ENCODE measurements at places on chromosomes 6 and 20.

GRCh38 chr20:2690718-2691117 is 1.9 kb upstream of the EBF4 start:
- ATAC-seq: no peak

DNA sequence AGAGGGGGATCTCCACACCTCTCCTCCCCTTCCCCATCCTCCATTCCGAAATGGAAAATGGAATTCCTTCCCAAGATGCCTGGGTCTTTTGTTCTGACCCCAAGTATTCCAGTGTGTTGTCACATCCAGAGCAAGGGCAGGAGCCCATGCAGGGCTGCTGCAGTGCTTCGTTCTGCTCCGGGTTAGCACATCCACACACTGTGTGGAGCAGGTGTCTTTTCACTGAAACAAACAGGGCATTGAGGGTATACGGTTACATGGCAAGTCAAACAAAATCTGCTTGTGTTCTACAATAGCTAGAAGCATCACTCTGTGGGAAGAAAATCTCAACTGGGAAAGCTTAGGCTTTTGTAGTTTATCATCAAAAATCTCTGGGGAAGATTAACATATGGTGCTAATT is 56.9 kb downstream of the LYRM2 start:
- no peak for ATAC-seq

DNA sequence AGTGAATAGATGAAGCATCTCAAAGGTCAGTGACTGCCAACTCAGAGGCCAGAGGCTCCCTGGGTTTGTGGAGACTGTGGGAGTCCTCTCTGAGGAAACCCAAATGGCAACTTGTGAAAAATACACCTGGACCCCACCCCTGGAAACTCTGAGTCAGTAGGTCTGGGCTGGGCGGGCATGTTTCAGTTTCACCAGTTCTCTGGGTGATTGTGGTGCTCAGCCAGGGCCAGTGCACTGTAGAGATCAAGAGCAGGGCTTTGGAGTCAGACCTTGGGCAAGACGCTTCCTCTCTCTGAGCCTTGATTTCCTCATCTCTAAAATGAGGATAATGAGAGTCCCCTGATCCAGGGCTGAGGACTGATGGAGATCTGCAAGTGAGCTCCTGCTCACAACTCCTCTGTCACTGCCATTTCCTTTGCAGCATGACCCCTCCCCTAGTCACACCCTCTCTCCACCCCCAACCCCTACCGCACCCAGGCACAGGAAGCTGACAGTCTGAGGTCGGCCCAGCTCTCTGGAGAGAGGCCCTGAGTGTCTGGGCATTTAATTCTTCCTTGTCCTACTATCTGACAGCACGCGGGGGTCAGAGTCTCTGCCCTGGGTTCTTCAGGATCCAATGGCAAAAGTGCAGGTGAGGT is 5.1 kb downstream of the DEF6 start:
- ATAC-seq: peak; percentile 79

- no peak for ATAC-seq
Observed at GRCh38 chr20:42678895-42679294, 510.8 kb downstream of the PTPRT start.

DNA sequence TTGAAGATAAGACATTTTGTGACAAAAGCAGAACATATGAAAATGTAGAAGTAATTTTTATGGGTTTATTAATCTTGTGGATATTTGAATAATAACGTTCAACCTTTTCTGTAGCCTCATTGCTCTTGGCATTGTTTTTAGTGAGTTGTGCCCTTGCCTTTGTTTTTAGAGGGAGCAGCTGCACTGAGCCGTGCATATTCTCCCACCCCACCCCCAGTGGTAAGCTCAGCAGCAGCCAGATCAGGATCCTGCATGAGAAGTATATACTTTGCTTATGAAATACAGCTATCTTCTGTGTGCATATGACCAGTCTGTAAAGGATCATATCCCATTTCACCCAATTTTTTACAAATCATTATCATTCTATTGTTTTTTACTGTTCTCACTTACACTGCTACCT is 184.2 kb downstream of the COL9A1 start:
- ATAC-seq: no peak

DNA sequence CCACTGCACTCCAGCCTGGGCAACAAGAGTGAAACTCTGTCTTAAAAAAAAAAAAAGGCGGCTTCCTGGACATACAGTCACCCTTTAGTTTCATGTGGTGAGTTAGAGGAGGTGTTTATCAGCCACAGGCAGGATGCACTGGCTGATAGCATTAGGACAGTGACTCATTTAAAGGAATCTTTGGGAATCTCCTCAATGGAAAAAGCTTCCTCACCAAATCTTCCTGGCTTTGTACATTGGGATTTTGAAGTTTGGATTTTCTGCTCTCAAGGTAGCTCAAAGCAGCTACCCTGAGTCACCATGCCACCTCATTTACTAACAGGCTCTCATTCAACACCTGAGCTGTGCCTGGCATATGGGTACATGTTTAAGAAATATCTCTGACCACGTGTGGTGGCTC is 20.2 kb downstream of the PRPH2 start:
- peak; percentile 46 for ATAC-seq

DNA sequence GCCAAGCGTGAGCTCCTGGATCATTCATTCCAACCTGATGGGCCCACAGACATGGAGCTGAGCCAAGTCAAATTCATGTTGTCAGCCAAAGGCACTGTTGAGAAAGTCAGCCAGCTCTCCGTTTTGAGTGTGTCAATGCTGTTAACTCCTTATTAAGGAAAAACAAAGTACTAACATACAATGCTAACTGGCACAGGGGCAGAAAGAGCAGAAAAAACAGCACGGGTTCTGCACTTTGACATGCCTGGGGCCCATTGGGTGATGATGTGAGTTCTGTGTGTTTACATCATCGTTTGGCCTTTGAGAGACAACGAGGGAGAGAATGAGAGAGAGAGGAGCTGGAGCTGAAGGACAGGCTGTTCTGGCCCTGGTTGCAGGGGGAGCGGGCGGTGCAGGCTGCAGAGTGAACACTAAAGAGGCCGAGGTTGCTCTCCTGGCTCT is 85.9 kb downstream of the SMOC2 start:
- no peak for ATAC-seq

DNA sequence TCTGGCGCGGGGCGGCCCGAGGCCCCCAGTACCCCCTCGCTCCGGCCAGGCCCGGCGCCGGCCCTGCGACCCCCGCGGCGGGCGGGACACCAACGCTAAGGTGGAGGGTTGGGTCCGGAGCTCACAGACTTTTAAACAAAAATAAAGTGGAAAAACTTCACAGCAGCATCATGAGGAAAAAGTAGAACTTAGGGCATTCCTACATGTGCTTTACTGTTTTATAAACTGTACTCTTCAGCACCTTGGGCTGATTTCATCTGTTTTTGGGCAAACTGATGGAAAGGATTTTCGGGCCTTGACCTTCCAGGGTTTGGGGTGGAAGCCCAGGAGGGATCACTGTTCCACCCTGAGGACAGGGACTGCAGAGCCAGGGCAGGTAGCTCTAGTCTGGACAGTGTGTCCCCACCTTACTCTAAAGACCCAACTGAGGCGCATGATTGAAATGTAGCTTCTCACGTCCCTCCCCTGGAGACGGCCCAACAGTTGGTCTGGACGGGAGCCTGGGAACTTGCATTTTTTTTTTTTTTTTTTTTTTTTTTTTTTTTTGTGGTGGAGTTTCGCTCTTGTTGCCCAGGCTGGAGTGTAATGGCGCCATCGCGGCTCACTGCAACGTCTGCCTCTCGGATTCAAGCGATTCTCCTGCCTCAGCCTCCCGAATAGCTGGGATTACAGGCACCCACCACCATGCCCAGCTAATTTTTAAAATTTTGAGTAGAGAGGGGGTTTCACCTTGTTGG is 740 bp downstream of the NELFCD start:
- peak; percentile 8 for ATAC-seq

DNA sequence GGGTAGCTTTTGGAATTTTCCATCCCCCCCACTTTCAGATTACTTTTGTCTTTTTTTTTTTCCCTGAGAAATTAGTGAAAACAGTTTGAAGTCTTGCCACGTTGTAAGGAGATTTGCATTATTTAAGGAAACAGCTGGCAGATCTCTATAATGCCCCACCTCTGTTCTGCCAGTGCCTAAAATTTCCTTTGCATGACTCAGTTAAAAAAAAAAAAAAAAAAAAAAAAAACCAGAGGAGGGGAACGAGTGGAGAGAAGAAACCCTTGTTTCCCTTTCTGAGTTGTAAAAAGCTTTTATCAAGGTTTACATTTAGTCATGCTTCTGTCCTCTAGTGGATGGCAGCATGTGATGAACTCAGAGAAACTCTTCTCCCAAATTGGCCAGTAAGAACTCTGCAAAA is 33.5 kb downstream of the CARMIL1 start:
- ATAC-seq: peak; percentile 24

DNA sequence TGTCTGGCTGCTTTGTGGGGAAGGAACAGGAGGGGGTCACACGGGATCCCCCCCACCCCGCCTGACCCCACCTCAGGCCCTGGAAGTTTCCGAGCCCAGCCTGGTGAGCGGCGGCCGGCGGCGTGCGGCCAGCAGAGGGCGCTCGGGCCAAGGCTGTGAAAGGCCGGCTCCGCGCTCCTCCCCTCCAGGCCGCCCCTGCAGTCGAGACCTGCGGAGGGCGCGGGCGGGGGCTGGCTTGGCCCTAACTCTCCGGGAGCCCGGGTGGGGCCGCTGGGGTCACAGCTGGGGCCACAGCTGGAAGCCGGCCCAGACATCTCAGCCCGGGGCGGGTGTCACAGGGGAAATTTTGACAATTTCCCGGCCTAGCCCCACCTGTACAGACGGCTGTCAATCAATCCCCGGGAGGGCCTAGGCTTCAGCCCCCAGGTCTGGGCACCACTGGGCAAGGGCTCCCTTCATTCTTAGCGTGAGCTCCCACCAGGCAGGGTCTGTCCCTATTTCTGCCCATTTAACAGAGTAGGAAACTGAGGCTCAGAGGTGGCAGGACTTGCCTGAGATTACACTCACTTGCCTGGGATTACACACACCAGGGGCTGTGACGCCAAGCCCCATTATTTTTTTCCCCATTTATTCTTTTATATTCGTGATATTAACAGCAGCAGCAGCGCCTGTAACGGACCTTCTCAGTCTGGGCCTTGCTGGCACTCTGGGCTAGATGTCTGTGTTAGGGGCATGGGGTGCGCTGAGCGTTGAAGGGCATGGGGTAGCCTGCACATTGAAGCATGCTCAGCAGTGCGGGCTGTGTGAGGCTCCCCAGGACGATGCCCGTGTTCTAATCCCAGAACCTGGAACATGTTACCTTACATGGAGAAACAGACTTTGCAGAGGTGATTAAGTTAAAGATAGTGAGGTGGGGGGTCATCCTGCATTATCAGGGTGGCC is 23.0 kb downstream of the ZBP1 start:
- peak; percentile 72 for ATAC-seq

DNA sequence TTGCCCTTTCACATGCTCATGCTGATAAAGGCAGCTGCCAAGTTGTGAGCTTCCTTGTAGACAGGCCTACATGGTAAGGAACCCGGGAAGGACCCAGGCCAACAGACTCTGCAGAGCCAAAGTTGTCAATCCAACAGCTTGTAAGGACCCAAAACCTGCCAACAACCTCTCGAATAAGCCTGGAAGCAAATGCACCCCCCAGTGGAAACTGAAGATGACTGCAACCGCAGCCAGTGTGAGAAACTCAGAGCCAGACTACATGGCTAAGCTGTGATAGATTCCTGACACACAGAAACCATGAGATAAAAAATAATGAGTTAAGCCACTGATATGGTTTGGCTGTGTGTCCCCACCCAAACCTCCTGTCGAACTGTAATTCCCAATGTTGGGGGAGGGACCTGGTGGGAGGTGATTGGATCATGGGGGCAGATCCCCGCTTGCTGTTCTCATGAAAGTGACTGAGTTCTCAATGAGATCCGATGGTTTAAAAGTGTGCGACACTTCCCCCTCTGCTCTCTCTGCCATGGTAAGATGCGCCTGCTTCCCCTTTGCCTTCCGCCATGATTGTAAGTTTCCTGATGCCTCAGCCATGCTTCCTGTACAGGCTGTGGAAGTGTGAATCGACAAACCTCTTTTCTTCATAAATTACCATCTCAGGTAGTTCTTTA is 18.8 kb upstream of the CLPSL2 start:
- no peak for ATAC-seq

- no peak for ATAC-seq
Observed at GRCh38 chr6:133235221-133235620, 5.9 kb upstream of the EYA4 start.

- no peak for ATAC-seq
Observed at GRCh38 chr6:132937466-132937906, 123.1 kb downstream of the RPS12 start.

- ATAC-seq: no peak
Observed at GRCh38 chr6:24763578-24763977, 11.2 kb upstream of the GMNN start.

GRCh38 chr20:2871661-2872458 is 1.4 kb upstream of the PTPRA start:
- no peak for ATAC-seq

GRCh38 chr20:32858701-32859372 is at the start of gene EFCAB8:
Gene EFCAB8, plus strand, starts transcription at chr20:32858923. Its CDS starts 4,870 bp downstream, at chr20:32863793.
- no peak for ATAC-seq

DNA sequence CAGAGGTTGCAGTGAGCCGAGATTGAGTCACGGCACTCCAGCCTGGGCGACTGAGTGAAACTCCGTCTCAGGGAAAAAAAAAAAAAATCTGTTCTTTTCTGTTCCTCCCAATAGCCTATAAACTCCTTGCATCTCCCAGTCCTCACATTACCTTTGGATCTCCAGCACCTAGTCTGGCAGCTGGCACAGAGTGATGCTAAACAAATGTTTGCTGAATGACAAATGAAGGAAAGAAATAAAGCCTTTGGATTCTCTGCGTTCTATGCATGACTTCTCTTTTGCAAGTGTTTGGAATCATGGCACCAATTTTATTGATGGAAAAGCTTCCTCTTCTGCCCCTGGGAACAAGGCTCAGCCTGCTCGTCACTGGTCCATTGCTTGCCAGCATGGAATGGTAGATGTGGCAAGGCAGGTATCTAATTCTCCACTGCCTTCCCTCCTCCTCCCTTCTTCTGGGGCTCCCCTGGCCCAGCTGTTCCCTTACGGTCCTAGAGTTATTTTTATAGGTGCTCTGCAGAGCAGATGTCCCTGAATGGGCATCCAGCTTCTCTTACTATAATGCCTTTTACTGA is 53.6 kb upstream of the FYN start:
- ATAC-seq: no peak

DNA sequence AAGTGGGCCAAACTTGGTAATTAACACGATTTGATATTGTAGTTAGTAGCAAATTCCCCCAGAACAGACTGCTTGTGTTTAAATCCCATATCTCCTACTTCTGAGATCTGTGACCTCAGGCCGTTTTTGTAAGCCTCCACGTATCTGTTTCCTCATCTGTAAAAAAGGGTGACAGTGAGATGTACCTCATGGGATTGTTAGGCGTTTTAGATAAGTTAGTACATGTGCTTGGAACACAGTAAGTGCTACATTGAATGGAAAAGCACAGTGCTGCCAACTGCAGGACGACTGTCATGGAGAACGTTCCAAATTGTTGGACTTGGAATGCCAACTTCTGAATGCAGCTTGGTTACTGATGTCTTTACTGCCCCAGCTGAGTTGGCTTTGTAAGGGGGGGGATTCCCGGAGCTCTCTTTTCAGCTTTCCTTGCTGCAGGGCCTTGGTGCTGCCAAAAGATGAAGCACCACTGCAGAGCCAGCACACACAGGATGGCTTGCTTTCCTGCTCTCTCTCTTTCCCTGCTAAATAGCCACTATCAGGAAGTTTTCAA is 108.6 kb downstream of the OPN5 start:
- ATAC-seq: no peak

All from activated T-helper 17 cell treated with anti-CD3 and anti-CD28 coated beads, Interleukin-2, amount 50 U/mL, for 72 hours (primary cell).